Naive thymus-derived CD4-positive, alpha-beta T cell (primary cell): ENCODE measurements at places on chromosomes 11 and 22.

- DNase-seq = no peak
Observed at GRCh38 chr22:45248832-45249561, 8.3 kb upstream of the KIAA0930 start.

DNA sequence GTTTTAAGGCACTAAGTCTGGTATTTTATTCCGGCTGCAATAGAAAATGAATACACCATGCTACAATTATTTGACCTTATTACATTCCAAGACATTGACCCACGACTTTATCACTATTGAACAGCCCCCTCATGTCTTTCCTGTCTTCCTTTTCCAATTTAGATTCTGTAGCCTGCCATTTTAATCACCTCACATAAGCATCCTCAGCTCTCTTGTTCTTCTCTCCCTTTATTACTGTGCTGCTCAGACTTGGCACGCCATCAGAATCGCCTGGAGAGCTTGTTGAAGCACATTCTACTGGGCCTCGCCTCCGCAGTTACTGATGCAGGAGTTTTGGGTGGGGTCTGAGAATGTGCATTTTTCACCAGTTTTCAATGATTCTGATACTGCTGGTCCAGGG lies 38.7 kb upstream of the SWAP70 start:
- DNase-seq = no peak

- no peak for DNase-seq
Observed at GRCh38 chr22:37529652-37530345, 10.6 kb upstream of the CARD10 start.

DNA sequence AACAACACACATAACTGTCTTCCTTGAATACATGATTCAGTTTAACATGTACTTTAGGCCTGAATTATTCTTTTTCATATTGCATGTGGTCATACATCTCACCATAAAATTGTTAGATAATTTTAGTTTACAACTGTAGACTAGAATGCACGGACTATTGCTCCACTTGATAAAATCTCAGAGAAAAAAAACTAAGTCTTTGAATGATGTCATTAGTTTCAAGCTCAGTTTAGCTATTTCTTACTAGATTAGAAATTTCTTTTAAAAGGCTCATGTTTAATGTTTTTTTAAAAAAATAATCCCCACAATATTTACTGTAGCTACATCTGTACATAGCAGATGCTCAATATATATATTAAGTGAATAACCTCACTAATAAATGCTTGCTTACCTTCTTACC lies 5.1 kb downstream of the RSF1 start:
- no peak for DNase-seq

DNA sequence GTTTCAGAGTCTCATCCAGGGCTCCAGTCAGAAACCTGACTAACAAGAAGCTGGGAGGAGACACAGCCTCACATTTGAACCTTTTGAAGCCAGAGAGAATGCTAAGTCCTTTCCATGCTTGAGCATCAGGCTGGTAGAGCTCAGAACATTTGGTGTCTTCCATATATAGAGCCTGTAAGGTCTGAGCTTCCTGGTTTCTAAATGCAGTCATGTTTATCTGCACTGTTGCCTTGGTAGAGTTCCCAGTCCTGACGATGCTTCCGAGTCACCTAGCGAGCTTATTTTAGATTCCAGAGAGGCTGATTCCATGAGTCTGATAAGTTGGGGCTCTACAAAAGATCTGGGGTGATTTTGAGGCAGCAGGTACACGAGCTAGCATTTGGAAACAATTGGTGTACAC lies 68.4 kb upstream of the SORL1 start:
- no peak for DNase-seq

DNA sequence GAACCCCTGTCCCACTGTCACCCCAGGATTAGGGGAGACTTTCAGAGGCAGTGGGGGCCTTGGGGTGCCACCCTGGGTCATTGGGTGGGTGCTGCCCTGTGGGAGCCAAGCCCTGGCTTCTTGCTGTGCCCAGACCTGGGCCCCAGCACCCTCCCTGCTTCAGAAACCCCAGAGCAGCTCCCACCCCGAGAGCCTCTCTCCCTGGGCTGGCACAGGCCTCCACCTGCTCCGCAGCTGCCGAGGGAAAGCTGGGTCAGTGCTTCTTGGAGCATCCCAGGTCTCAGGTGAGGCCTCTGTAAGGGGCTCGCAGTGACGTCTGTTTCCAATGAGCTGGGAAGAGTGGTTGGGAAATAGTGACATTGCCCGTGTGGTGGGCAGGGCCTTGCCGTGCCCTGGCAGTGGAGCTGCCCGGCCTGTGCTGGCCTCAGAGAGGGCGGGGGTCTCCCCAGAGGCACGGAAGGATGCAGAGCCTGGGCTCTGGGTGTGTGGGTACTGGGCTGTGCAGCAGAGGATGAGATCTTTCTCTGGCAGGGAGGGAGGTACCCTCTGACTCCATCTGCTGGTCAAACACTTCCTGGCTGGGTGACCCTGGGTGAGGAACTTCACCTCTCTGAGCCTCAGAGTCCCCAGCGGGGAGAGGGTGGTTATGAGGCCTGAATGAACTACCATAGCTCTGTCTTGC lies 23.0 kb downstream of the C22orf23 start:
- no peak for DNase-seq

DNA sequence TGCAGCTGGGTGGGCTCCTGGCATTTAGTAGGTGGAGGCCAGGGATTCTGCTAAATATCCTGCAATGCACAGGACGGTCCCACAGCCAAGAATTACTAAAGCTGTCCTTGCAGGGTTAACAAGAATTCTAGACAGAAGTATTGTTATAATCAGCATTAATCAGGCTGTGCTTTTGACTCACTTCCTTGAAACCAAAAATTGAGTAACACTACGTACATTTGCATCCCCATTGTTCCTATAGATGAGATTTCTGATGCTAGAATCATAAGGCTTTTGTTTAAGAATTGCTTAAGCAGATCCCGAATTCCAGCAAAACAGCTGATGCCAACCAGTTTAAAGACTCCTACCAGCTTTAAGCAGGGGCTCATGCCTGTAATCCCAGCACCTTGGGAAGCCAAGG lies 11.4 kb downstream of the SLC6A5 start:
- no peak for DNase-seq

DNA sequence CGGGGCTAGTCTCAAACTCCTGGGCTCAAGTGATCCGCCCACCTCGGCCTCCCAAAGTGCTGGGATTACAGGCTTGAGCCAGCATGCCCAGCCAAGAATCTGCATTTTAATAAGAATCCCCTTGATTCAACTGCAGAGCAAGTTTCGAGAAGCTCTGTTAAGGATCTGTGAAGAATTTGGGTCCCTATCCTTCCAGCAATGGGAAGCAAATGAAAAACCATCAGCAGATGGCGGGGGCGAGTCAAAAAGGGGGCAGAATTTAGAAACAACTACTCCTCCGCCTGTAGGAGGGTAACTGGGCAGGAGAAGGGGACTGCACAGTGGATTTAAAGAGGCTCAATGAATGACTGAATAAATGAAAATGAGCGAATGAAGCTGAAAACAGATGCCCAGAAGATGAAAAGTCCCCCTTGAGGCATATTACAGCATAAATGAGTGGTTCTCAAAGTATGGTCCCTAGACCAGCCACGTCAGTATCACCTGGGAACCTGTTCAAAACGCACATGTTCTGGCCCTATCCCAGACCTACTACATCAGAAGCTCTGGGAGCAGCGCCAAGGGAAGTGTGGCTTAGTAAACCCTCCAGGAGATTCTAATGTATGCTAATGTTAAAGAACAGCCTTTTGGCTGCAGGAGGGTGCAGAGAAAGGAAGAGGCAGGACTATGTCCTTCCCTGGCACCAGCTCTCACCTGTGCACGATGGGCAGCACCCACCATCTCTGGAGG lies 15.0 kb downstream of the VWCE start:
- DNase-seq = no peak

- DNase-seq = no peak
Observed at GRCh38 chr11:95917193-95918036, 6.5 kb downstream of the MTMR2 start.
